ENCODE measurements at places on chromosomes 5 and 9.
A peak's percentile ranks its signal among the peaks of the same experiment; 100 is the strongest.

- no peak for DNase-seq
Observed at GRCh38 chr9:114300153-114300845, 22.6 kb upstream of the ORM1 start.

DNA sequence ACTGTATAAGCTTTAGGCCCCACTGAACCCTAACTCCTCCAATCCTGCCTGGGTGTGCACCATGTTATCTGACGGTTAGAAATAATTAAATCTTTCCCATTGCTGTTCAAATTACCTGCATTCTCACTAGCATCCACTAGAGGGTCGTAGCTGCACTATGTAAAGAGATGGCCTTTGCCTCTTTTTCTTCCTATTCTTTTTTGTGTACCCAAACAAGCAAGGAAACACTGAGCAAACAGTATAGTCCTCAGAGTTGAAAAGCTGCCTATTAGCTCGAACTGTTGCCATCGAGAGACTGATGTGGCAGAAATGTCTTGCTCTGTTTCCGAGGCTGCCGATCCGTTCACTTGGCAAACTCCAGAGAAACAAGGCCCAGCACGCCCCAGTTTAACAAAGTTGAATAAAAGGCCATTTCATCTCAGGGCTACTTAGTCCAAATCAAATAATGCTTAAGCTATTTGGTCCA lies 163.8 kb upstream of the TRPM3 start:
- DNase-seq = peak; percentile 6

DNA sequence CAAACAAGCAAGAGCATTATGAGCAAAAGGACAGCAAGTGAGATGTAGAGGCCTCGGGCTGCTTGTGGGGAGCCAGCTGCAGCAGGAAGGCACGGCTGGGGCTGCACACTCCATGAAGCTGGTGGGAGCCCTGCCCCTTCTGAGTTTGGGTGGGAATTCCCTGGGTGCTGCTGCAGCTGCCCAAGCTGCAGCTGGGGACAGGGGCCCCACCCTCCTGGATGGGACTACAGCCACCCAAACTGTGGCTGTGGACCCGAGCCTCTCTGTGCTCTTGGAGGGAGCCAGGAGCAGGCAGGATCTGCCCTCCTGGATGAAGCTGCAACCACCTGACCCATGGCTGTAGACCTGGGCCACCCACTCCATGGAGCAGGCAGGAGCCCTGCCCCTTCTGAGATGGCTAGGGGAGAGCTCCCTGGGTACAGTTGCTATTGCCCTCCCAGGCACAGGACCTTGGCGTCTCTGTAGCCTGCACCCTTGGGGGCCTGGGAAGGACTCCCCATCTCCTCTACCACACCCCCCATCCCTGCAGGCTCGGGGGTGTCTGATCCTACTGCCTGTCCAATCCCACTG lies 159.1 kb downstream of the ERCC6L2 start:
- DNase-seq = no peak

- DNase-seq = no peak
Observed at GRCh38 chr9:123387686-123388085, 31.7 kb downstream of the CRB2 start.

GRCh38 chr5:68732251-68732650 lies 361.6 kb upstream of the SLC30A5 start:
- no peak for DNase-seq

- no peak for DNase-seq
Observed at GRCh38 chr5:156476678-156477077, 149.7 kb downstream of the SGCD start.

GRCh38 chr9:87517732-87518131 lies 20.1 kb downstream of the DAPK1 start:
- no peak for DNase-seq

GRCh38 chr9:112021742-112022141 lies 125.1 kb downstream of the UGCG start:
- DNase-seq = no peak

DNA sequence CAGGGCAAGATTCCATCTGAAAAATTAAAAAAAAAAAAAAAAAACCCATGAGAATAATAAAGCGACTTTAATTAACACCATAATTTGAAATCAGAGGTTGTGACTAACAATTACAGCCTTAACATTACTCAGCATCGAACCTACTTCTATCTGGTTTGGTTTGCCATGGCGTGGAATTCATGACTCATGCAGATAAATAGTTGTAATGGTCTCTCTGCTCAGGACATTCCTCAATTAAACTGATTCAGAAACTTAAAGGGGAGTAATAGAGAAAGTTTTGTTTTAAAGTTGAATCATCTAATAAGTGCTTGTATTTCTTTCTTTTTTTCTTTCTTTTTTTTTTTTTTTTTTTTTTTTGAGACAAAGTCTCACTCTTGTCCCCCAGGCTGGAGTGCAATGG lies 135.5 kb downstream of the SPATA31D1 start:
- no peak for DNase-seq

GRCh38 chr5:125499636-125500332 lies 753.3 kb upstream of the ZNF608 start:
- DNase-seq = no peak

DNA sequence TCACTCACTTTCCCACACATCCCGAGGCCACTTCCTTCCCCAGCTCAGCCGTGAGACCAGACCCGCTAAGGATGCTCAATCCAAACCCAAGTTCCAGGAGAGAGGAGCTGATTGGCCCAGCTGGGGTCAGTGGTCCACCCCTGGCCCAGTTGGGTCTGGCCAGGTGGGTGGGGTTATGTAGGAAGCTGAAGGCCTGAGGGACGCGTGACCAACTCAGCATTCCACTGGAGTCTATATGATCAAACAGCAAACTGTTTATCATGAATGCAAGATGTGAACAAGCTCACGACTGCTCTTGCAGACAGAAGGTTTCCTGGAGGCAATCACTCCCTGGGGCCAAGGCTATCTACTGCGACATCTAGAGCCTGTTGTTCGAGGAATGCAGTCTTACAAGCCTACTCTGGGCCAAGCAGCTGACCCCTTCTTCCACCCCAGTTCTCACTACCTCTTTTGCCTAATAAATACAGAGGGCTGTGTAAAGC lies 4.9 kb upstream of the RAPGEF1 start:
- no peak for DNase-seq

DNA sequence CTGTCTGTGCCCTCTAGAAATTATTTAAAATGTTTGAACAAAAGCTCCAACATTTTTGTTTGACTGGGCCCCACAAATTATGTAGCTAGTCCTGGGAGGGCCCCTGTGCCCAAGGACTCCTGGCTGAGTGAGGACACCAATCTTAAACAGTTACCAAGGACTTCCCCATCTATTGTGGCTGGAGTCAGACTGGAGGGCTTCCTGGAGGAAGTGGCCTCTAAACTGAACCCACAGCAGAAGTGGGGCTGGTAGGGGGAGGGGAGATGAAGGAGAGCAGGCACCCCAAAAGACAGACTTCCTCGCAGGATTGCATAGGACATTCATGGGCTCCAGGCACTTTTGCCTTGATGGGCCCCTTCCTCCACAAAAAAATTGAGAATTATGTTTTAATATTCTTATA lies 8.1 kb downstream of the ADAMTS13 start:
- DNase-seq = no peak

DNA sequence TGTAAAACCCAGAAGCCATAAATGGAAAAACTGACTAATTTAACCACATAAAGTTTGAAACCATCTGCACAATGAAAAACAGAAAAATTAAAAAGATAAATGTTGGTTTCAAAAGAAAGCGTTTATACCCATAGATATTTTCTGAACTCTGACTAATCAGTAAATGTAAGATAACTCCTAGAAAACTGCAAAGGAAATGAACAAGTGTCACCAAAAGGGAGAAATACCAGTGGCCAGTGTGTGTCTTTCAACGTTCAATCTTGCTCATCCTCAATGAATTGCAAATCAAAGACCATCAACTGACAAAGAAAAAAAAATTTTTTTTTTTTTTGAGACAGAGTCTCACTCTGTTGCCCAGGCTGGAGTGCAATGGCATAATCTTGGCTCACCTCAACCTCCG lies 180.1 kb downstream of the SYK start:
- no peak for DNase-seq

GRCh38 chr9:2740616-2741015 lies 23.3 kb downstream of the KCNV2 start:
- DNase-seq = no peak

- no peak for DNase-seq
Observed at GRCh38 chr9:120891245-120891883, 14.4 kb upstream of the PHF19 start.

DNA sequence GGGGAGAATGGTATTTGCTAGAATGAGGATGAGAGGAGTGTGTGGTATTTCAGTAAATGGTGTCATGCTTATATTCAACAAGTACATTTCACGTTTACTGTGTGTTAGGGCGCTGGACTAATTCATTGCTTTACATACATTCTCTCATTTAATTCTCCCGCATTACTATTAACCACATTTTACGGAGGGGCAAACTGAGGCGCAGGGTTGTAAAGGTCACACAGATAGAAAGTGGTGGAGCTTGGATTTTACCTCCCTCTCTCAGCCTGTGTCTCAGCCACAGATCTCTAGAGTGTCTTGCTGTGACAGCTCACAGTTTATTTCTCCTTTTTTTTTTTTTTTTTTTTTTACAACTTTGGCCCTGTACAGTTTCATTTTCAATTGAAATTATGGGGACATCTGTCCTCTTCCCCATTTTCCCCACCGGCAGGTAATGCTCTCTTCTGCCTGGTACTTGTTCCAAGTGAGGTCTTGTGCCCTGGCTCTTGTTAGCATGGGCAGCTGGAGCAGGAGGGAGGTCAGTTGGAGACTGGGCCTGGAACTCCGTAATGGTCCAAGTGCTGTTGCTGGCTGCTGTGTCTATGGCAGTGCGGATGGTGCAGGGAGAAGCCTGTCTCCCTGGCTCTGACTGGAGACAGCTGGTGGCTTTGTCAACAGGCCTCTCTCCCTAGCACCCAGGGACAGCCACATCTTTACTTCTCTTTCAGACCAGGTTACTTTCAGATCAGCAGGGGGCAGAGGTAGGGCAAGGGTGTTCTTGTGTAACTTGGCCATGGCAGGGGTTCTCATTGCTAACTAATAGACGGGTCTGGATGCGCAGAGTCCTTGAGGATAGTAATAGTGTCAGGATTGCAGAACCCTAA lies 20.5 kb upstream of the NDST1 start:
- peak; percentile 47 for DNase-seq

DNA sequence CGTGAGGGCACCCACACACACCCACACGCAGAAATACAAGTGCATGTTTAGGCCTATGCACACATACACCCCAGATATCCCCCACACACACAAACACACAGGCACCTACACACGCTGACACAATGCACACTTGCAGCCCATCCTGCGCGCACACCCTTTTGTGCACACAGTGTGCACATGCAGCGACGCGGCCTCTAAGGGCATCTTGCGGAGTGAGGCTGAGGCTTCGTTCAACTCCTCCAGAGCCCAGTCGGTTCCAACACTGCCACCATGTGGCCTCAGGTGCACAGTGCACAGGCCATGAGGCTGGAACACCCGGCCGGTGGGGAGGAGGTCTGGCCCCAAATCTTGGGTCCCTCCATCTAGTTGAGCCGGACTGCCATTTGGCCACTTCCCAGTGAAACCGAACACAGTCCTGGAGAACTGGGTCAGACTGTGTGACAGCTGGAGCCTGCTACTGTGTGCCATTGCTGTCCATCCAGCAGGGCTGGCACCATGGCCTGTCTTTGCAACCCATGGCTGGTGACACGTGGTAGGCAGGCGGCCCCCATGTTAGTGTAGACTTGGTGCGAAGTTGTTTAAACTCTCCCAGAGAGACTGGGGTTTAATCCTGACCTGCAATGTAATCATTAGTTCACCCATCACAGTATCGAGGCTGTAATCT lies 97.7 kb upstream of the MVB12B start:
- peak; percentile 53 for DNase-seq

- DNase-seq = no peak
Observed at GRCh38 chr9:120383999-120384924, 195.7 kb downstream of the CDK5RAP2 start.

GRCh38 chr9:92605224-92605623 lies 64.7 kb downstream of the IPPK start:
- DNase-seq = no peak

- no peak for DNase-seq
Observed at GRCh38 chr9:99269416-99269815, 47.3 kb downstream of the SEC61B start.

DNA sequence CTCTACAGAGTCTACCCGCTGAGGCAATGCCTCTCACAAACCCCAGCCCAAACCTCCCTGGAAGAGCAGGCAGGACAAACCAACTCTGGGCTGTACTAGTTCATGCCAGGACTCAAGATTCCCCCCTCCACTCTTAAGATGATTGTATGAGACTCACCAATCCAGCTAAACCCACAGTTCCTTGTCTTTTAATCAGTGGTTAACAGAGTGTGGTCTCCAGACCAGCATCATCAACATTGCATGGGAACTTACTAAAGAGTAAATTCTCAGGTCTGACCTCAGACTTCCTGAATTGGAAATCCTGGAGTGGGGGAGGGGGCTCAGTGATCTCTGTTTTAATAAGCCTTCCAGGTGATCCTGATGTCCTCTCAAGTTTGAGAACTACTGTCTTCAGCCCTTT lies 240.9 kb downstream of the GAS1 start:
- DNase-seq = no peak

- DNase-seq = peak; percentile 34
Observed at GRCh38 chr5:148998174-148998797, 64.6 kb downstream of the SH3TC2 start.

Measured in naive B cell (primary cell).